ENCODE measurements at places on chromosomes 5 and 9. TPM values are rescaled to one million over a fixed set of nuclear protein-coding genes. Genes with fewer than 3 reads are reported as not detected.

PPIC gene
- not detected for total RNA-seq

TCERG1 gene
- 164 TPM for total RNA-seq

TIFAB gene
- total RNA-seq: not detected

UBAP1 gene
- total RNA-seq: 24.9 TPM

CDC25C gene
- total RNA-seq: 21.1 TPM

SLC1A1 gene
- not detected for total RNA-seq

CCNJL gene
- total RNA-seq: not detected

GDNF gene
- total RNA-seq: not detected

DIRAS2 gene
- total RNA-seq: not detected

PRDM9 gene
- not detected for total RNA-seq

CLPTM1L gene
- total RNA-seq: 395 TPM

LHX2 gene
- total RNA-seq: not detected

Measured in OCI-LY7 (cell line).